Esophagus (tissue), 2 donors: ENCODE measurements at places on chromosomes 5 and 9. TPM values are rescaled to one million over a fixed set of nuclear protein-coding genes. Genes with fewer than 3 reads are reported as not detected.

Gene HINT2
- polyA plus RNA-seq: 45.0 TPM

Gene F2RL1
- polyA plus RNA-seq: 2.7 TPM

Gene MELK
- 9.0 TPM for polyA plus RNA-seq

Gene ZFP37
- 0.81 TPM for polyA plus RNA-seq

Gene SLC23A1
- polyA plus RNA-seq: 0.01 TPM

Gene PCSK5
- 6.1 TPM for polyA plus RNA-seq

Gene SLC45A2
- polyA plus RNA-seq: not detected

Gene PCDHB10
- 0.44 TPM for polyA plus RNA-seq

Gene C9
- not detected for polyA plus RNA-seq
